Esophagus mucosa (tissue), 1 donor: ENCODE measurements at places on chromosomes 13 and 19. TPM values are rescaled to one million over a fixed set of nuclear protein-coding genes. Genes with fewer than 3 reads are reported as not detected.

NCR1 gene
- 0.44 TPM for total RNA-seq

PLPPR3 gene
- not detected for total RNA-seq

ALOX5AP gene
- 3.1 TPM for total RNA-seq

ZNF177 gene
- total RNA-seq: 0.20 TPM

BST2 gene
- 2.8 TPM for total RNA-seq

SLC25A41 gene
- 0.36 TPM for total RNA-seq

GRCh38 chr13:111216166-111216960, 101.3 kb downstream of the ARHGEF7 start:
- peak; percentile 36 for ATAC-seq

DNA sequence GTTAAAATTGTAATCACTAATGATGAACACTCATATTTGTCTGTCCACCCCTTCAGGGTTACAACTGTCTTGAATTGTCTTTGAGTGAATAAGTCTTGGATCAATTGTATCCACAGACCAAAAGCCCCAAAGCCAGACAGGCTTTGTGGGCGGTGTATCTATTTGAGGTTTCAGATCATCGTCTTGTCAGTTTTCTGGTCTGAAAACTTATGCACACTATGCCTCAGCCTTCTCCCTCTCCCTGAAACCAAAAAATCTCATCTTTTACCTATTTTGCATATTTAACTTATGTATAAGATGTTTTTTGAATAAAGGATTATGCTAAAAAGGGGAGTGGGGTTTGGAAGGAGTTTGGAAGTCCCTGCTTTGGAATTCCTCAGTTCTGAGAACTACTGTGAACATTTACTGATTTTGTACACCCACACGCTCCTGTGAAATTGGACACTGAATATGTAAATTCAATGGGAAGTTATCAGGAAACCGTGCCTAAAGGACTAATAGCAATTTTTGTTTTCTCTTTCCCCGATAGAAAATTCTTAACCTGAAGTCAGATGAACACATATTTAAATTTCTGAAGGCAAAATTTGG, 52.1 kb downstream of the DPY19L3 start:
- ATAC-seq: no peak

GRCh38 chr19:50320596-50320995, 8.6 kb downstream of the KCNC3 start:
- ATAC-seq: no peak

DNA sequence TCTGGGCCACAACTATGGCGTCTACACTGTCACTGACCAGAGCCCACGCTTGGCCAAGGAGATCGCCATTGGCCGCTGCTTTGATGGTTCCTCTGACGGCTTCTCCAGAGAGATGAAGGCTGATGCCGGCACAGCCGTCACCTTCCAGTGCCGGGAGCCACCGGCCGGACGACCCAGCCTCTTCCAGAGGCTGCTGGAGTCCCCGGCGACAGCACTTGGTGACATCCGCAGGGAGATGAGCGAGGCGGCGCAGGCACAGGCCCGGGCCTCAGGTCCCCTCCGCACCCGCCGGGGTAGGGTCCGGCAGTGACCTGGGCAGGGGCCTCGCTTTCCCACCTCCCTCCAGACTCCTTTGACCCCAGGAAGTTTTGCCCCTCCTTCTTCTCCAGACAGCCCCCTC, 7.6 kb downstream of the CILP2 start:
- no peak for ATAC-seq

DNA sequence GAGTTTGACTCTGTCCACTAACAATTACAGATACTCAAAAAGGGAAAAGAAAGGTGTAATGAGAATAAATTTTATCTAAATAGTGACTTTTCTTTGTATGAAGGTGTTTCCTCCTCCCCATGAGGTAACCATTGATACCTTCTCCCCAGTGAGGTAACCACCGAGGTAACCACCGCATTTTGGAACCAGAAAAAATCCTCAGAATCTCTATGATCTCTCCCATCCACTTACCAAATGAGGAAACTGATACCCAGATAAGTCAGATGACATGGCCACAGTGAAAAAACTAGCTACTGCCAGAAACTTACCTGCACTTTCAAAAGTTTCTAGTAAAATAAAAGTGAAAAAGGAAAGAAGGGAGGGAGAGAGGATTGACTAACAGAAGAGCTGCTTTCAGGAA, 124.0 kb upstream of the FNDC3A start:
- ATAC-seq: no peak

- ATAC-seq: no peak
Measured at GRCh38 chr13:112056739-112057438, 10.1 kb upstream of the SOX1 start.
